Left kidney (tissue), 8 donors: ENCODE measurements at places on chromosomes 4 and X. TPM values are rescaled to one million over a fixed set of nuclear protein-coding genes. Genes with fewer than 3 reads are reported as not detected.

- DNase-seq: no peak
Measured at GRCh38 chr4:11134705-11135104, 294.0 kb downstream of the HS3ST1 start.

DNA sequence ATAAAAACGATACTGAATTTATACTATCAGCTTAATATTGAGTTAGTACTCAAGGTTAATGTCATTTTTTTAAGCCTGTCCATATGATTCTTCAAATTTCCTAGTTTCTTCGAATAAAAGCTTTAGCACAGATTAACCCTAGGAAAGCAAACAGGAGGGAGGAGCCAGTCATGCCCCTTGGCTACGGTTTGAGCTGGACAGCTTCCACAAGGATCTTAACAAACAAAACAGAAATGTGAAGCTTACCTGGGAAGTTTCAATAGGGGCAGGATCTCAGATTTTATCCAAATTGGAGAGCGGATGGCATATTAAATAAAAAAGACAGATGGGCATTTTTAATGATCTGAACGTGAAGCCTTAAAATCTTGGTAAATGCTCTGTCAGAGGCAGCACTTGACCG lies 2.3 kb downstream of the NWD2 start:
- DNase-seq: no peak

DNA sequence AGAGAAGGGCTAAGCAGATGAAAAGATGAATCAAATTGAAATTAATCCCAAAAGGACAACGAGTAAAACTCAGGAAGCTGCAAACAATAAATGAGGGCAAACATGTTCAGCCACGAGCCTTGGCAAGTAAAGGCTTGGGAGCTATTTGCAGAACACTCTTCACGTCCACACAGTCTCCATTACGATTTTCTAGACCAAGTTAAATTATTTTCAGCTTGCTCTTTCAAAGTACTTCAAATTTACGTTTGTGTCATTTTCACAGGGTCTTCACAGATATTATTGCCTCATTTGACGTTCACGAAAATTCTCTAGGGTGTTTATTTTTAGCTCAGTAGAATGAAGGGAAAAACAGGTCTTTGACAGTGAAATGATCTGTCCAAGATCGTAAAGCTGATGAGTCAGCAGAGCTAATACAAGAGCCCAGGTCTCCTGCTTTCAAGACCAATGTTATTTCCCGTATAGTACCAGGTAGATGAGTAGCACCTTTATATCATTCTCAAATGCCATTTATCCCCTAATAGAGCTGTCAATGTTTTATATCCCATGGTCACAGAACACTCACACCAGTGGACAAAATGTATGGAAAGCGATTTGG lies 20.9 kb downstream of the KLB start:
- DNase-seq: no peak

DNA sequence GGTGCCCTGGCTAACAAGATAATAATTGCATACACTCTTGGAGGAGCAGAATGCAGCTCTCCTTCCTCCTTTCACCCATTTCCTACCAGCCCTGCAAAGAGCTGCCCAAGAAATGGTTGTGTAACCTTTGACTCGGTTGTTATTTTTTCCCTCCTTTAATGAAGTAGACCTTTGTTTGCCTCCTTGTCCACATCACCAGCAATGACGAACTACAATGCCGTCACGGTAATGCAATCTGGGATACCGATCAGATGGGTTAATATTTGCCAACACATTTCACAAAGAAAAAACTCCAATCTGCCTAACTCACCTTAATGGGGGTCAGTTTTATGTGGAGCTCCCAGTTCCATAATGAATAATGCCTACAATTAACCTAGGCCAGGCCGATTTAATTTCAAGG lies 32.0 kb downstream of the GPRIN3 start:
- DNase-seq: peak; percentile 33

DNA sequence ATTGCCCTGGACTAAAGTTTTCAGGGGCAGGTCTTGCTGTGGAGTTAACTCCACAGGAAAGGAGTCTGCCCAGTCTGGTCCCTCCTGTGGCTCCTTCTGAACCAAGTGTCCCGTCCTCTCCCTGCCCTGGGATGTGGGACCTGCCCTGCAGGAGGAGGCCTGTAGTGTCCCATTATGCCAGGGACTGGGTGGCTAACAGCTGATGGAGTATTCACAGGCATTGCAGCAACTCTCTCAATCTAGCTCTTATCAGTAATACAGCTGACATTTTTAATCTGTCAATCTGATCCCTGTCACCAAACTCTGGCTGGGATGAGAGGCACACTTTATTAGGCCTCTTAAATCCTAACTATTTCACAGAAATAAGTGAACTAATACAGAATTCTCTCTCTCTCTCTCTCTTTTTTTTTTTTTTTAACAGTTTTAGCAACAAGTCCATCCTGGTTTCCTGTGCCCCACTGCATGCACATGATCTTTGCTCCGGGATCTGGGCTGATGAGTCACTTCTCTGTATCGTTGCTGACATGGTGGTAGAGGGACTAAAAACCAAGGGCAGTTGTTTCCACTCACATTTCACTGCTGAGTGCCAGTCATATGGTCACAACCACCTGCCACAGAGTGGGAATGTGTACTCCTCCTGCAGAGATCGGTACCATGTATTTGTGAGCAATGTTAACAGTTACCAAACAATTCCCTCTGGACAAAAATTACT lies 39.1 kb downstream of the HAND2 start:
- no peak for DNase-seq

BMPR1B gene
- 22.7 TPM for polyA plus RNA-seq

MAGEE1 gene
- polyA plus RNA-seq: 5.9 TPM
